ENCODE measurements at places on chromosomes 6 and 20.

GRCh38 chr20:17248224-17248623 is 21.4 kb downstream of the PCSK2 start:
- DNase-seq = no peak

DNA sequence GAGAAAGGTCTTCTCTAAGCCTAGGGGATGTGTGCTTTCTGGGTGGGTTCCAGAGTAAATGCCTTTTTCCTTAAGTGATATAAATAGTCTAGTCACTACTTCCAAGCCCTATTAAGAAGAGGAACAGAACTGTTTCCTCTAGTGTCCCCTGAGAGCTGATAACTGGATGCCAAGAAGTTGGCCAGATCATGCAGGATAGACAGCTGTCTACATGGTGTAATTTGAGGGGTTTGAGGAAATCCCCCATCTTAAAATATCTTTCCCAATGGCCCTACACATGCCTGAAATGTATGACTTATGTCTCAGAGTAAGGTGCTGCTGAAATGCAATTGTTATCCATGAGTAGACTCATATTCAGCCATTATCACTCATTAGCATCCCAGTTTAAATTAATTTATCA is 20.2 kb upstream of the PIM1 start:
- DNase-seq = no peak

- DNase-seq = no peak
Observed at GRCh38 chr6:89356642-89357170, 4.2 kb upstream of the UBE2J1 start.

DNA sequence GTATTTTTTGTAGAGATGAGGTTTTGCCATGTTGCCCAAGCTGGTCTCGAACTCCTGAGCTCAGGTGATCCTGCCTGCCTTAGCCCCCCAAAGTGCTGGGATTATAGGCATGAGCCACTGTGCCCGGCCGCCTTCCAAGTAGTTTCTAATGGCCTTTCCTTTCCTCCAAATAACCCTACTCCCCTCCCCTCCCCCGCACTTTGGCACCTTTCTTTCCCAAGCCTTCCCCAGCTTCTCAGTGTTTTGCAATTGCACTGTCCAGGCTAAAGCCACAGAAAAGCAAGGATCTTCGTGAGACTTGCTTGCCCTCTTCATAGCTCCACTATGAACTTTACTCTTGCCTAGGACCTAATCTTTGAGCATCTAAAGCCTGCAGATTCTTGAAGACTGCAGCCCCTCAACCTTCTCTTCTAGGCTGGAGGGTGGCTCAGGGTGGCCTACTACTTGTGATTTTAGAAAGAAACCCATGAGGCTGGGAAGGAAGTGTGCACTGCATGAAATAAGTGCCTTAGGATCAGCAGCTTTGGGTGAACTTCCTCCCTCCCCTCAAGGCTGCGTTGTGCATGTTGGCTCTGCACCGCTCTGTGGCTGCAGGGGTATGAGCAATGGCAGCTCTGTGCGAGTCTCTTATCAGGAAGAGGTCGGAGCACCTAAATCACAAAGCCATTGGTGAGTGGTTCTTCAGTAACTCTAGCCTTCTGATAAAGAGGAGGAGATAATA is 152.4 kb upstream of the SNX9 start:
- DNase-seq = peak; percentile 30

DNA sequence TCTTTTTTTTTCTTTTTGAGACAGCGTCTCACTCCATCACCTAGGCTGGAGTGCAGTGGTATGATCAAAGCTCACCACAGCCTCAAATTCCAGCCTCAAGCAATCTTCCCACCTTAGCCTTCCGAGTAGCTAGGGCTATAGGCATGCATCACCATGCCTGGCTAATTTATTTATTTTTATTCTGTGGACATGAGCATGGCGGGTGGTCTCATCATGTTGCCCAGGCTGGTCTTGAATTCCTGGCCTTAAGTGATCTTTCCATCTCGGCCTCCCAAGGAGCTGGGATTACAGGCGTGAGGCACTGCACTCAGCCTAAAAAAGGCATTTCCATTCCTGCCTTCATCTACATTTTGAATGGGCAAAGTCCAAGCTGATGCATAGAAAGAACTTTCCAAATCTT is 56.2 kb upstream of the BEND3 start:
- DNase-seq = no peak

DNA sequence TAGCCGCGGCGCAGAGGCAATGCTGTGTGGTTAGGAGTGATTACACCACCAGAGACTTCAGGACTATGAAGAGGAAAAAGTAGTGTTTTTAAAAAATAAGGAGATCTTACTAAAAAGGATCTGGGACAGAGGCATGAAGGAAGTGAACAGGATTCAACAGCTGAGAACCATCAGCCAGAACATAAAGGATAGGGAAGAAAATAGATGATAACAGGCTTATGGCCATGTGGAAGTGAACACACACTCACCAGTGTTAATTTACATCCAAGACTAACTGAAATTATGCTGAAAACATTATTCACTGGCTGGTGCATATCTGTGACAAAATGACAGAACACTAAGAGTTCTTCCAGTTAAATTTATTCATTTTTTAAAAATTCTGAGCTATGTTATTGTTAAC is 47.5 kb upstream of the BCLAF1 start:
- no peak for DNase-seq

GRCh38 chr20:52652271-52652670 is 319.9 kb upstream of the TSHZ2 start:
- no peak for DNase-seq

DNA sequence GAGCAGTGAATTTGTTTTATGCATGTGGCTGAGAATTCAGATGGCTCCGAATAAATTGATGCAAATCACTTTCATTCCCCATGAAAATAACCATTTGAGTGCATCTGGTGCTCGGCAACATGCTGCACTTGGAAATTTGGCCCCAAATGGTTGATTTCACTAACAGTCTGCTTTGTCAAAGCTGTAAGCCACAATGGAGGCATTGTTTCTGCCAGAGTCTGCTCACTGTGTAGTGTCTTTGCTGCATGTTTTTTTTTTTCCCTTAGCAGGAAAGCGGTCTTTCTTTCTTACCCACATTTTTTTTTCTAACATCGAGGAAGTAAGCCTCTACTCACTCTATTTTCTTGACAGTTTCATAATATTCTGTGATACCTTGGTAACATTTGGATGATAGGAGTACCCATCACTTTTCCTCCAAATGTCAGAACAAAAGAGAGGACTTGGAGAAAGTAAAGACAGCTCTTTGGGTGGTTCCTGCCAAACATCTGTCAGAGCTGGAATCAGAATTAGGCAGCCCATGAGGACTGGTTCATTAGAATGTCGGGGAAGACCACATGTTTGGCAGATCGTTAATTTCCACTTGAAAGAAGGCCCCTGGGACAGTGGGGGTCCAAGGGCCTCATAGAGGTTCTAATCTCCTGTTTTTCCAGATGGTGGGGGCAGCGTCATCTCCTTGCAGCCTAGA is 149.5 kb downstream of the DOK5 start:
- no peak for DNase-seq

DNA sequence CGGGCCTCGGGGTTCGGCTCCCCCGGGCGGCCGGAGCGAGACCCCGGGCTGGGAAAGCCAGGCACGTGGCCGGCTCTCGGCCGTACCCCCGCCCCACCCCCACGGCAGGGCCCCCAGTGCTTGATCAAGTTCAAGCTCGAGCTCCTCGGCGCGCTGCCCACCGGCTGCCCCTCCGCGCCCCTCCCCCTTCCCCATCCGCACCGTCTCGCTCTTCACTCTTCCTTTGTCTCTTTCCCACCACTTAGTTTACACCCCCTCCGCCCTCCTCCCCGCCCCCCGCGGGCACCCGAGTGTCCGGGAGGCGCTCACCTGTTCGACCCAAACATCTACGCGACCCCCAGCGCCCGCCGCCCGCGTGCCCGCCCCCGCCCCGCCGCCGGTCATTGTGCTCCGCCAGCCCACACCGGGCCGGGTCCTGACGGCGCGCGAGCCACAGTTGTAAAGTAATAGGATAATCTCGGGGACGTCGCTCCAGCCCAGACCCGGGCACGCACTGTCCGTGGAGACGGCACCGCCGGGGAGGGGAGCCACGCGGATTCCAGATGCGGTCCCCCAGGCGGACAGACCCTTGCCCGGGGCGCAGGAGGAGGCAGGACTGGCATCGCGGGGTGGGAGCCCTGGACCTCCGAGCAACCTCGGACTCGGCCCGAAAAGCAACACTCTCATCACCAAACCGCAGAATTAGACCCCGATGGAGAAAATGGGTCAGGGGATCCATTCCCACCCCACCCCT is 100.7 kb downstream of the NOL4L start:
- DNase-seq = no peak

DNA sequence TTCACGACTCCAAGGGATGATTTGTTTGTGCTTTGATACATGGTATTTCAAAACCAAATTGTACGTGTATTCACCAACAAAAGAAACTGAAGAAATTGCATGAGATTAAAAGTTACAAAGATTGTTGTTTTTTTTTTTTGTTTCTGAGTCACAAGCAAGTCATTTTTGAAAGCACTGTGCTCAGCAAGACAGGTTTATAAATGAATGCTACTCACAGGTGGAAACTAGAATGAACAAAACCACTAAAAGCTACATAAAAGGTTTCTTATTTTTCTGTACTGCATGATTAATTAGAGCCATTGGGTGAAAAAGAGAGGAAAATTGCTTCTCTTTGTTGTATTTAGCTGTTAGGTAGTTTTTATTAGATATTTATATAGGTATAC is 90.2 kb upstream of the RIPOR2 start:
- no peak for DNase-seq

DNA sequence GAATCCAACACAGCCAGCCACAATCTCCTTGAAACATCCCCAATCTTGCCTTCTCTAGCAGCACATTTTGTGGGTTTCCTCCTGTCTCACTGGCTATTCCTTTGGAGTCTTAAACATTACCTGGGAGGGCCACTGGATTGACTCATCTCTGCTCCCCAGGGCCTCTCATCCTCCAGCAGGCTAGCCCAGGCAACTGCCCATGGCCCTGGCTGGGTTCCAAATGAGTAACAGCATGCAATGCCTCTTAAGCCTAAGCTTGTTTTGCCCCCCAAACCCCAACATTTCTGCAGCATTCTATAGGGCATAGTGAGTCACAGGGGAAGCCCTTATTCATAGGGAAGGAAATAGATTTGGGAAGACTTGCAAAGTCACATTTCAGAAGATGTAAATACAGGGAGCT is 204.9 kb downstream of the FOXA2 start:
- DNase-seq = no peak

- no peak for DNase-seq
Observed at GRCh38 chr20:62676976-62677375, 31.7 kb upstream of the NTSR1 start.

GRCh38 chr20:4090756-4091489 is 75.6 kb upstream of the RNF24 start:
- DNase-seq = no peak

GRCh38 chr6:136528477-136528876 is 21.7 kb downstream of the MAP7 start:
- DNase-seq = no peak

GRCh38 chr6:112571488-112572270 is 224.5 kb downstream of the RFPL4B start:
- no peak for DNase-seq

DNA sequence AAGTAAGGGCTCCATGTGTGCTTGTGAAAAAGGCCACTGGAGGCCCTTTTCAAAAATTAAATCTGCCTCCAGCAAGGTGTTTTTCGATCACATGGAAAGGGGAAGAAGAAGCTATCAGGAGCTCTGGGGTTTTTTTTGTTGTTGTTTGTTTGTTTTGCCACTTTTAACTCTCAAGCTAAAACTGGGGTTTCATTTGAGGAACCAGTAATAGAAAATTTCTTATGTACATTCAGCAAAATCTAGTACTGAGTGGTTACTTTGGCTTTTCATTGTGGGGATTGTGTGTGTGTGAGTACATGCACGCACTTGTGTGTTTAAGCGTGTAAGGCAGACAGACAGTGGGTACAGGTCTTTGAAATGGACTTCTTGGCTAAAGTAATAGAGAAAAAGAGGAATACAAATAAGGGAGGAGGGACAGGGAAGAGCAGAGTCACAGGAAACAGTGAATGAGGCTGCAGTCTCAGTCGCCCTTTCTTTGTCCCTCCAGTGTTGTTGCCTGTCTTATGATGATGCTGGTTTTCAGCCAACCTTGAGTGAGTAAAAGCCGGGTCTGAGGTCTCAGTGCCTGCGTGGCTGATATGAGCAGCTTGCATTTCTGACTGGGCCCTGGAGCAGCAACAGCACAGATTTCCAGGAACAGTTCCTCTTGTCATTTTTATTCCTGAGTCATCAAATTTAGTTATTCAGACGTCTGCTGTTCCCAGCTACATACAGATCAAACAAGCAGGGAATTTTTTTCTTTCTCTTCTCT is 26.2 kb downstream of the SLC16A10 start:
- DNase-seq = peak; percentile 74

- DNase-seq = no peak
Observed at GRCh38 chr6:160163912-160164311, 42.3 kb downstream of the SLC22A1 start.

GRCh38 chr6:167212713-167213005 is 54.9 kb upstream of the GPR31 start:
- no peak for DNase-seq

DNA sequence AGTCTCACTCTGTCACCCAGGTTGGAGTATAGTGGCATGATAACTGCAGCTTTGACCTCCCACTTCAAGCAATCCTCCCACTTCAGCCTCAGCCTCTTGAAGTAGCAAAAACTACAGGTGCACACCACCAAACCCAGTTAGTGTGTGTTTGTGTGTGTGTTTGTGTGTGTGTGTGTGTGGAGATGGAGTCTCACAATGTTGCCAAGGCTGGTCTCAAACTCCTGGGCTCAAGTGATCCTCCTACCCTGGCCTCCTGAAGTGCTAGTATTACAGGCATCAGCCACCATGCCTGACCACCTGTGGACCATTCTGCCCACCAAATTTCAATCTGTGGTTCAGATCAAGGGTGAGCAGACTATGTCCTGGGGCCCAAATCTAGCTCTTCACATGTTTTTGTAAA is 8.8 kb downstream of the FASTKD5 start:
- DNase-seq = no peak

DNA sequence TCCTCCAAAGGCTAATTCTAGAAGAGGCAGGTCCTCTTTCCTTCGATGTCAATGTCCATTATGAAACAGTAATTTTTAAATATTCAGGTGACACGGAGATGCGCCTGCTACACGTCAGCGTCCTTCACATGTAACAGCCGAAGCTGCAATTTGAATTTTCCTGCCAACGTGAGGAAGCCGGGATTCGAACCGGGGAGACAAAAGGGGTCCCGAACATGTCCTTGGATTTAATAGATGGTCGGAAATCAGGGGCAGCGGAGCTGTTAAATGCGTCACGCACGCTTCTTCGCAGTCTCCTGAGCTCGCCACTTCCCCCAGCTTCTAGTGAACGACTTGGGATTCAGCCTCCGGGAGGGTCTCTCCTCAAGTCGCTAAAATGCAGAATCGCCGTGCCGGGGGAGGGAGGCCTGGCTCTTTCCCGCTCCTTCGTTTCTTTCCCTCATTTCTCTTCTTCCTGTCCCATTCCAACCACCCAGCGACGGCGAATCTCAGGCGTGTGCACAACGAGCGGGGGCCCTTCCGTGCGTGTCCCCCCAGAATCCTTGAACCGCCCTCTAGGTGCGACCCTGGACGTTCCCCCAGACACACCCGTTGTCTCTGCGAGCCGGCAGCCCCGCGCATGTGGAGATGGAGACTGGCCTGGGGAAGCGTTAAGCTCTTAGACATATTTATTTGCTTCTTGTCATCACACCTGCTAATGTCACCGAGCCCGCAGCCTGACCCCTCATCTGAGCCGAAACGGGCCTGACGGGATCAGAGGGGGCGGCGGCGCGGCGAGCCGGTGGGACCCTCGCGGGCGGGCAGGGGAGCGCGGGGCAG is 1.3 kb upstream of the FOXC1 start:
- DNase-seq = no peak

Measured in gastrocnemius medialis (tissue), 4 donors.